ENCODE measurements at places on chromosomes 11 and 22.

DNA sequence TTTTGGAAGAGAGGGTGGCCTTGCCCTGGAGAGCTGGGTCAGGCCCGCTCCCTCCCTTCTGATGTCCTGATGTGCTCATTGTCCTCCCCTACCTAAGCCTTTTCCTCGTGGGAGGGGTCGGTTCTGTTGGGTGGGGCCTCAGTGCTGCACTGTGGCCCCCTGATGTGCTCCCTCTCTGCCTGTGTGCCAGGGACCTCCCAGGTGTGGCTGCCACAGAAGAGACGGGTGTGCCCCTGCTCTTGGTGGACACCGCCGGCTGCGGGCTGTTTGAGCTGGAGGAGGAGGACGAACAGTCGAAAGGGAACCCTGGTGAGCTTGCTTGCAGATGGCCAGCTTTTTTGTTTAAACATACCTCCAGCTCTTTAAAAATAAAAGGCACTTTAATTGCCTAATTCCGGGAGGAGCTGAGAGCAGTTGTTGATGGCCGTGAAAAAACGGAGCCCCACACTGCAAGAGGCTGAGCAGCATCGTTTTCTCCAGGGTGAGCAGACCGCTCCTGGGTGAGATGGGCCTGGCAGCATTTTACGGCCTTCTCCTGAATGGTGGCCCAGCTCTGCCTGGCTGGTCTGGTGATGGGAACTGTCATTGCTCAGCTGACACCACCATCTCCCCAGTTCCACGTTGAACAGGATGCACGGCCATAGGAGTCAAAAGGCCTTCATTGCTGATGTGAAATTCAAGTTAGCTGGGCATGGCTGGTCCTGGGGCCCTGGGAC lies 30.1 kb downstream of the IGHMBP2 start:
- no peak for DNase-seq

DNA sequence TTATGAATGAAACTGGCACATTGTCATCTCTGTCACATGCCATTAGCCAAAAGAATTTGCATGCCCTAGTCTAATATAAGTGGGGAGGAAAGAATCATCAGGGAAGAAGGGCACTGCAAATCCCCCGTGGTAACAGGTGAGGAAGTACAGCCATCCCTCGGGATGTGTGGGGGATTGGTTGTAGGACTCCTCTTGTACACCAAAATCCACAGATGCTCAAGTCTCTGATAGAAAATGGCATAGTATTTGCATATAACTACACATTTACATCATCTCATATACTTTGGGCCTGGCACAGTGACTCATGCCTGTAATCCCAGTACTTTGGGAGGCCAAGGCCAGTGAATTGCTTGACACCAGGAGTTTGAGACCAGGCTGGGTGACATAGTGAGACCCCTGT lies 109.7 kb downstream of the HIPK3 start:
- DNase-seq = no peak

DNA sequence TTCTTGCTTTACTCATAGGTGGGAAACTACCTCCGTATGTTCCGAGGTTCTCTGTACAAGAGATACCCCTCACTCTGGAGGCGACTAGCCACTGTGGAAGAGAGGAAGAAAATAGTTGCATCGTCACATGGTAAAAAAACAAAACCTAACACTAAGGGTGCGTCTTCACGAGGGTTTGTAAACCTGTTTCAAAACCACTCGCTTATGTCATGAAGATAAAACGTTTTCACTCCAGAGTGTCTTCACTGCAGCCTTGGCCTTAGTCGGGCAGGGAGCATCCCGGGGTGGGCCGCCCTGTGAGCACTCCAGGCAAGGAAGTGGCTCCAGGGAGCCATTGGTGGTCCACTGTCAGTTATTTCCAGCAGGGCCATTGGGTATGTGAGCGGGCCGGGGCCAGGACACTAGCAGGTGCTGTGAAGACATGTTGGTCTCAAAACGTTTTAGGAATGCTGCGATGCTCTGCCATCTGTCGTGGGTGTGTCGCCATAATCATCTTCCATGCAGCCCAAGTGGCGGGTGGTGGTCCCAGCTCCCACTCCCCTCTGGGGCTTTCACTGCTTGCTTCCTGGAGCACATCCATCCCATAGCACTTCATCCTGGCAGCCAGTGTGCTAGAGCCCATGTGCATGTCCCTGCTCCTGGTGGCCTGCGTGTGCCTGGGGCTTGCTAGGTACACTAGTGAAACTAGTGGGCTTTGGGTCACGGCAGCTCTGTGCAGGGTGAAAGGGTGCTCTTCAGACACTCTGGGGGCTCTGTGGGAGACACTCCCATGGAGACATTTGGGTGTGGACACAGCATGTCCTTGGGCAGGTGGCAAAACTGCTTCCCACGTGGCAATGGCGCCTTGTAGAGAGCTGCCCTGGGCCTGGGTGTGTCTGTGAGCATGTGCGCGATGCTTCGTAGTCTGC lies 5.2 kb downstream of the SMARCB1 start:
- DNase-seq = peak; percentile 42

- no peak for DNase-seq
These were observed 241.0 kb upstream of the UBASH3B start for GRCh38 chr11:122414406-122415018.

DNA sequence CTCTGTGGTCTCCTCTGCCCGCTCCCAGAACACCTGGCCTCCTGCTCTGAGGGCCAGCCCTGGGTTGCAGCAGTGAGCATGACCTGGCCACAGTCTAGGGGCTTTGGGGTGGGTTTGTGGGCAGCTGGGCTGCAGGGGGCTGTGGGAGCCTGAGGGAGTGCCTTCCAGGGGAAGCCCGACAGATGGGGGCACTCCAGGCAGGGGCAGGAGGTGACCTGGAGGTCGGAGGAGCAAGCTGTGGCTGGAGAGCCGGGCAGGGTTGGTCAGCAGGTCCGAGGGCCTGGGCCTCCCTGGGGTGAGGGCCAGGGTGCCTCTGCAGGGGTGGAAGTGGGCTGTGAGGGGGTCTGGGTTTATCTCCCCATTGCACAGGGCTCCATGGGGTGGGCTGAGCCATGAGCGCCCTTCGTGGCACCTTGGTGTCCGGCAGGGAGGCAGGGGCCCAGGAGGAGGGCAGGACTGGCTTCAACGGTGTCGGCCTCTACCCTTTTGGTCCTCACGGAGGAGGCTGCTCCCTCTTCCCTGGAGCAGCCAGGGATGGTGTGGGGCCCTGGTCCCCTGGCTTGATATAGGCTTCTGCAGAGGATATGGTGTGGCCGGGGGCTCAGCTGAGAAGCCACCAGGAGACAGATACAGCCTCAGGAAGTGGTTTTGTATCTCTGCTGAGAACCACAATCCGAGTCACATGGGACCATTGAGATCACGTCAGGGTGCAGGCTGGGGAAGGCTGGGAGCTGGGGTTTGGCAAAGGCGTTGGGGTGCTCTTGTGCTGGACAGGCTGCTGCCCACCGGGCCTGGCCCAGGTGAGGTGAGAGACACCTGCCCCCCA lies 22.3 kb downstream of the KCNQ1 start:
- DNase-seq = peak; percentile 8

DNA sequence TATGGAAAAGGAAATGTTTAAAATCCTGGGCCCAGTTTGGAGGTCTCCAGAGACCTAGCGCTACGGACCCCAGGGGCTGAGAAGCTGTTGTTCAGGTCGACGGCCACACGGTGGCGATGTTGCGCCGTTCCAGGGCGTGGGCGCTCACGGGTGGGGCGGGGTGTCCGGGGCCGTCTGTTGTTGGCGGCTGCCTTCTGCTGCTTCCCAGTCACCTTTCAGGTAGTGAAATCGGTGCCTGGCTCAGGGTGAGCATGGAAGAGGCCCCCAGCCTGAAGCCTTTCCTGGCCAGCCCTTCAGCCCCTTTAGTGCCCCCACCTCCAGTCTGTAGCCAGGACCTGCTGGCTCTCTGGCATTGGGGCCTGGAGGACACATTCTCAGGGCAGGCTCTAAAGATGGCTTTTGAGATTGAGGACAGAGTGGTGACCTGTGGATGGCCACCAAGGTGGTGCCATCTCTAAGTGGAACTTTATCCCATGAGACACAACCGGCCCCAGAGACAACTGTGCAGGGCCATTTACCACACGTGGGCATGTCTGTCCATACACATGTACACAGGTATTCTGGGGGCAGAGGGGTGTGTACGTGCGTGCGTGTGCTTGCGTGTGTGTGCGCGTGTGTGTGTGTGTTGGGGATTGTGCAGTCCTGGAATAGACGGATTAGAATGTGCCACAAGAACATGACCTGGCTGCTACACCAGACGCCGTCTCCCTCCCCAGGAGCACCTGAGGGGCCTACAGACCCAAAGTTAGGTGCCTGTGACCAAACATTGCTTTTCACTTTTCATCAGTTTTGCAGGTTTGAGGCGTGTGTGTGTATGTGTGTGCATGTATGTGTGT lies 53.8 kb downstream of the ST14 start:
- DNase-seq = peak; percentile 57

DNA sequence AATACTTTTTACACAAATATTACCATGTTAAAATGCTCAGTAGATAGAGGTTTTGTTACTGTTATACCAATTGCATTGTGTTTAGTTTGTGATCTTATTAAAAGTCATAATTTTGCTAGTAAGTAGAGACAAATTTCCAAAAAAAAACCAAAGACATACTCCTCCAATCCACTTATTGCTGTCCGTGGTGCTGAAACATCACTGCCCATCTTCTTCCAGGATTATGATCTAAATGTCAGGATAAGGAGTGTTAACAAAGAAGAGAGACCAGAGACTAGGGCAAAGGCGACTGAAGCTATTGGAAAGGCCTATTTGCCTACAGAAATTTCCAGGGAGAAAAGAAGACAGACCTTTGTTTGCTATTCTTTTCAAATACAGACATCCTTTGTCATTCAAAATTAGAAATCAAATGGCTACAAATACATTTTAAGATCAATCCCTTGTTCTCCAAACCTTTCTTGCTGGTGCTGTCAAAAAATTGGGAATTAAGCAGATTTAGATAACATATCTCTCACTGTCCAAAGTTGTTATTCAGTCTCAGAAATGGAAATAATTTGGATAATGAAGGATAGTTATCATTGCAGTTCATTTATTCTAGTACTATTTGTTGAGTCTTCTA lies 199.7 kb downstream of the C11orf91 start:
- peak; percentile 10 for DNase-seq

DNA sequence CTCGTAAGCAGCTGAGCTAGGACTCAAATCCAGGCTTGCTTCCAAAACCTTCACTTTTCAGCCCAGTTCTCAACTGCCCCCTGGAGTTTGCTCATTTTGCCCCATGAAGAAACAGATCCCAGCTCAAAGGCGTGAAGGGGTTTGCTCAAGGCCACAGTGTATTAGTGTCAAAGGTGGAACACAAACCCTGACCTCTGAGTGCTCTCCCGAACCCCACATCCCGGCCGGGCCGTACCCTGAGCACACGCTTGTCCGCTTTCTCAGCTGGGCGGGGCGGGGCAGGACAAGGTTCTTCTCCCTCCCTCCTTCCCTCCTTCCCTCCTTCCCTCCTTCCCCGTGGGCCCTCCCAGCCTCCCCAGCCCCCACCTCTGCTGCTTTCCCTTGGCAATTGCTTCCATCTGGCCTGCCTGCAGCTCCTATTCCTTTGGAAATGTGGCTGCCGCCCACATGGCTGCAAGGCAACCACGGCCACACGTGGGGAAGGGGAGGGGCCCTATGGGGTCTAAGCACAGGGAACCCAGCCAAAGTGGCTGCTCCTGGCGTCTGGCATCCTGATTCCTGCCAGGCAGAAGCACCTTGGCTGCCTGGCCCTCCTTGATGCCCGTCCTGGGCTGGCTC lies 4.1 kb downstream of the ST3GAL4 start:
- peak; percentile 87 for DNase-seq

DNA sequence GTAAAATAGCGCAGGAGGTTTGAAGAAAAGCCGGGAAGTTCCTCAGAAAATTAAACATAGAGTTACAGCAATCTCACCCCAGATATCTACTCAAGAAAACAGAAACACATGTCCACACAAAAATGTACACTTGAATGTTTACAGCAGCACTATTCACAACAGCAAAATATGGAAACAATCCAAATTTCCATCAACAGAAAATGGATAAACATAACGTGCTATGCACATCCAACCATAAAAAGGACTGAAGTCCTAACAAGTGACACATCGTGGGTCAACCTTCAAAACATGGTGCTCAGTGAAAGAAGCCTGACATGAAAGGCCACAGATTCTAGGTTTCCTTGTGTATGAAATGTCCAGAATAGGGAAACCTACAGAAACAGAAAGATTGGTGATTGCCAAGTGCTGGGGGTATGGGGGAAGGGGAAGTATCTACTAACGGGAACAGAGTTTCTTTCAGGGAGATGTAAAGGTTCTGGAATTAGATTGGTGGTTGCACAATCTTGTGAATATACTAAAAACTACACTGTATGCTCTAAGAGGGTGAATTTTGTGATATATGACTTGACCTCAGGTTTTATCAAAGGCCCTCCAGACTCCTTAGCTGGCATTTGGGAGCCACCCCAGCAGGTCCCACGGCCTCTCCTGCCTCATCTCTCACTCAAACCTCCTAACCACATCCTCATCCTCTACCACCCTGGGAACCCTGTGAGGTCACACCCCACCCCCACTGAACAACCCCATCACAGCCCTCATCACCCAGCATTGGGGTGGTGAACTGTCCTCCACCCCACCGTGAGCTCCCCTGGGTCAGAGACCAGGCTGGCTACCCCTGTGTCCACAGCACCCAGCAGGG lies 69.2 kb upstream of the PRR5 start:
- DNase-seq = no peak

GRCh38 chr11:101757741-101758140 lies 157.1 kb upstream of the CEP126 start:
- no peak for DNase-seq

DNA sequence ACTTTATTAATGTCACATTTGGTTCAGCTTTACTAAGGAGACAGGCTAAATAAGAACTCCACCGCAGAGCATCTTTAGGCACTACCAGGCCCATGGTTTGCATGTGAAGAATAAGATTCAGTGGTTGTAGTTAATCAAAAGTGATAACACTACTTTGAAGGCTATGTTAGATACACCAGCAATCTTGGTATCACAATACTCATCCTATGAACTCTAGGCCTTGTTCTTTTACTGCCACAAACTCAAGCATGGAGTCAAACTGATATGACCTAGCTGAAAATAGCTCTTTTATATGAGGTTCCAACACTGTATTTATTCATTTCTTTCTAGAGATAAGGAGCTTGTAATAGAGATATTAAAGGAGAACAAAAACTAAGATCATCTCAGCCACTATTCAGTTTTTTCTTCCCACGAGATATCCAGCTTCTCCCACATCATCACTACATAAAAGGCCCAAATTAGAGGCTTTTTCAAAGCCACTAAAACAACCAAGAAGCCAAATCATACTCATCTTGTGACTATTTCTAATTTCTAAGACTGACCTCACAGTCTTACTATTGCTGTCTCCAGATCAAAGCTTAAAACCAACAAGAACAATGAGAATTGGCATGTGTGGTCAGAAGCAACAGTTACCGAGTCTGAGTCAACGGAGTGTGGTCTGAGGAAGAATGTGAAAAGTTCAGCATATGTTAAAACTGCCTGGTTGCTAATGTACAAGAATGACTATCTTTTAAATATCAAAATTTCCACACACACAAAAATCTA lies 25.1 kb upstream of the GUCY1A2 start:
- no peak for DNase-seq

GRCh38 chr11:71302534-71302909 lies 50.1 kb upstream of the SHANK2 start:
- no peak for DNase-seq

- DNase-seq = no peak
These were observed 48.6 kb downstream of the ARFGAP3 start for GRCh38 chr22:42808521-42808920.

Measured in heart left ventricle (tissue), 16 donors.